ENCODE measurements at places on chromosomes 7 and 10.

- DNase-seq = no peak
Measured at GRCh38 chr10:8576281-8576680, 521.8 kb downstream of the GATA3 start.

GRCh38 chr7:3605222-3605621 is 304.2 kb downstream of the SDK1 start:
- DNase-seq = no peak

DNA sequence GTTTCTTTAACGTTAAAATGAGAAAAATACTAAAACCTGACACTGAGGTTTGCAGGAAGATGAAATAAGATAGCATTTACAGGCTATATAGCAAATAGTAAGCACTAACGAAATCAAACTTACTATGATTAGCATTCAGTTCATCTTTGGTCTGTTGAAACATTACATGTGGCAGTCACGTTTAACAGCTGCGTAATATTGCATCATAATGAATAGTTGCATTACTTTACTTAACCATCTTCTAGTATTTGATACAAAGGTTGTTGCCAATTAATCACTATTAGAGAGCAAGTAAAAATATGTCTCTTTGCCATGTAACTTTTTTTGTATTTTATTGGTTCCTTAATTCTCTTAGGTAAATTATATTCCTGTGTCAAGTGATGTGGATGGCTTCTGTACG is 131.8 kb upstream of the GHITM start:
- DNase-seq = no peak

DNA sequence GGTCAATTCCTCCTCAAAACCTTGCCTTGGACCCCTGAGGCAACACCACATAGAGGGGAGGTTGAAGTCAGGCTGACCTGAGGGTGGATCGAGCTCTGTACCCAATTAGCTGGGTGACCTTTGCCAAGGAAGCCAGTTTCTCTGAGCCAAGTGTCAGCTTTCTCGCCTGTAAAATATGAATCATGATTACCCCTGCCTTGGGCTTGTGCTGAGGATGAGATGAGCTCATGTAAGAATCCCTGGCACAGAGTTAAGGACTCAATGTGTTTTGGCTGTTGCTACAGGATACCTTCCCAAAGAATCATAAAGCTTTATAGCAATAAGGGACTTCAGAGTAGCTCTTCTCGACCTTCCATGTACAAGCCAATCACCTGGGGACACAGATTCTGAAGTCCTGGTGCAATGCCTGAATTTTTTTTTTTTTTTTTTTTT is 43.5 kb upstream of the CACUL1 start:
- no peak for DNase-seq

- DNase-seq = no peak
Measured at GRCh38 chr10:132892004-132892403, 50.4 kb downstream of the CFAP46 start.

- DNase-seq = no peak
Measured at GRCh38 chr7:65925040-65925439, 52.2 kb downstream of the VKORC1L1 start.

GRCh38 chr10:37289833-37290464 is 164.6 kb downstream of the ANKRD30A start:
- no peak for DNase-seq

GRCh38 chr10:123604506-123604905 is 61.6 kb upstream of the GPR26 start:
- no peak for DNase-seq

GRCh38 chr7:107993891-107994291 is 9.1 kb downstream of the LAMB1 start:
- no peak for DNase-seq

DNA sequence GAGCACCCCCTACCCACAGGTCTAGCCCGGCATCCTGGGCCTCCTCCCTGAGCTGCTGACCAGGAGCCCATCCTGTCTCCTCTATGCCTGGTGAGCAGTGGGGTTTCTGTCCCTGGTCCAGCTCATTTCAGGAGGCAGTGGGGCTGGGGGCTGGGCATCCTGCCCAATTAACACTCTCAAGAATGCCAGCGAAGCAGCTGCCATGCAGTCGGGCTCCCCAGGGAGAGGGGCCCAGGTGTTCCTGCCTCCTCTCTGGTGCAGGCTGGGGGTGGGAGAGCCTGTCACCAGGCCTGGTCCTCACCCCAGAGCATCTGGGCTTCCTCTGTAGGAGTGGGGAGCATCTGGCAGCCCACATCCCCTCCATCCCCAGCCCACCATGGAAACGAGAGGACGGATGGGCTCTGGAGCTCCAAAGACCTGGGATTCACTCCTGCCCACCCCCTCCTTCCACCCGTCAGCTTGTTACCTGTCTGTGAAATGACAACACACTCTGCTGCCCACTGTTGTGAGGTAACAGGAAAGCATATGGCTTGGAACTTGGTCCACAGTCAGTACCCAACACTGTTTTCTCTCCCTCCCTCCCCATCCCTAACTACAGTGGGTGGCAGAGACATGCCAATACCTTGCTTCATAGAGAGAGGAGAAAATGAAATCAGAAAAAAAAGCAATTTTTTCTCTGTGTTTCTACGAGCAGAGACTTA is 69.1 kb downstream of the SLIT1 start:
- peak; percentile 88 for DNase-seq

- no peak for DNase-seq
Measured at GRCh38 chr7:7321681-7322080, 139.3 kb downstream of the C1GALT1 start.
